A549 treated with GW870086 at 1 μM for 4 hours (cell line): ENCODE measurements at places on chromosomes 2 and 18. TPM values are rescaled to one million over a fixed set of nuclear protein-coding genes. Genes with fewer than 3 reads are reported as not detected.

TRMT61B gene
- total RNA-seq: 14.3 to 19.3 TPM (median 16.4 TPM) in 5 replicates

FN1 gene
- total RNA-seq: 166 to 254 TPM (median 186 TPM) in 5 replicates

RPS27A gene
- 2,546 to 3,421 TPM (median 2,856 TPM) in 5 replicates for total RNA-seq

EPB41L3 gene
- 0.09 to 0.21 TPM (median 0.17 TPM) in 4 of 5 replicates, not detected in the other for total RNA-seq

MAPRE2 gene
- total RNA-seq: 10.9 to 13.7 TPM (median 13.0 TPM) in 5 replicates

DPYSL5 gene
- 2.9 to 5.5 TPM (median 4.7 TPM) in 5 replicates for total RNA-seq

REL gene
- 1.7 to 3.3 TPM (median 2.5 TPM) in 5 replicates for total RNA-seq

PIGN gene
- 8.5 to 11.6 TPM (median 10.4 TPM) in 5 replicates for total RNA-seq

UGT1A1 gene
- total RNA-seq: 0.71 to 1.1 TPM (median 0.87 TPM) in 5 replicates

BCL11A gene
- total RNA-seq: 0.10 to 0.36 TPM in 2 of 5 replicates, not detected in the others

HRH4 gene
- total RNA-seq: not detected in 5 replicates

UCN gene
- total RNA-seq: 1.0 to 2.5 TPM (median 1.2 TPM) in 5 replicates

RNF103 gene
- 52.6 to 62.4 TPM (median 53.6 TPM) in 5 replicates for total RNA-seq

LYPD6 gene
- 0.07 to 0.10 TPM (median 0.08 TPM) in 4 of 5 replicates, not detected in the other for total RNA-seq

PSMA8 gene
- total RNA-seq: not detected in 5 replicates

VWA3B gene
- 0.37 to 0.61 TPM in 2 of 5 replicates, not detected in the others for total RNA-seq

DHRS9 gene
- total RNA-seq: 2.7 to 4.2 TPM (median 3.5 TPM) in 5 replicates

RIT2 gene
- total RNA-seq: not detected in 5 replicates

CHST9 gene
- 0.03 TPM in 1 of 5 replicates, not detected in the others for total RNA-seq

SERPINB5 gene
- total RNA-seq: 0.07 to 0.13 TPM (median 0.10 TPM) in 4 of 5 replicates, not detected in the other

OTX1 gene
- total RNA-seq: 1.8 to 4.3 TPM (median 3.8 TPM) in 5 replicates

DHX57 gene
- total RNA-seq: 18.3 to 21.8 TPM (median 20.5 TPM) in 5 replicates

ZNF396 gene
- total RNA-seq: 0.61 to 1.00 TPM (median 0.75 TPM) in 5 replicates

UPP2 gene
- total RNA-seq: not detected in 5 replicates

ANO7 gene
- 1.5 to 2.3 TPM (median 1.7 TPM) in 5 replicates for total RNA-seq

IL18R1 gene
- total RNA-seq: 0.69 to 1.3 TPM (median 0.79 TPM) in 5 replicates

KYNU gene
- total RNA-seq: 256 to 305 TPM (median 269 TPM) in 5 replicates

SNX17 gene
- total RNA-seq: 135 to 147 TPM (median 145 TPM) in 5 replicates

PLEKHH2 gene
- 1.3 to 2.3 TPM (median 2.0 TPM) in 5 replicates for total RNA-seq

SIX3 gene
- total RNA-seq: 0.39 to 0.73 TPM (median 0.71 TPM) in 5 replicates

HMSD gene
- 0.71 TPM in 1 of 5 replicates, not detected in the others for total RNA-seq

CDCA7 gene
- total RNA-seq: 33.6 to 48.9 TPM (median 46.7 TPM) in 5 replicates

GALNT14 gene
- 41.6 to 52.6 TPM (median 43.2 TPM) in 5 replicates for total RNA-seq

TUBA3D gene
- 0.59 to 2.3 TPM (median 0.94 TPM) in 5 replicates for total RNA-seq

COLEC12 gene
- total RNA-seq: 0.02 to 0.06 TPM (median 0.03 TPM) in 4 of 5 replicates, not detected in the other
